Activated naive CD4-positive, alpha-beta T cell (primary cell): ENCODE measurements at places on chromosomes 1 and 21.

DNA sequence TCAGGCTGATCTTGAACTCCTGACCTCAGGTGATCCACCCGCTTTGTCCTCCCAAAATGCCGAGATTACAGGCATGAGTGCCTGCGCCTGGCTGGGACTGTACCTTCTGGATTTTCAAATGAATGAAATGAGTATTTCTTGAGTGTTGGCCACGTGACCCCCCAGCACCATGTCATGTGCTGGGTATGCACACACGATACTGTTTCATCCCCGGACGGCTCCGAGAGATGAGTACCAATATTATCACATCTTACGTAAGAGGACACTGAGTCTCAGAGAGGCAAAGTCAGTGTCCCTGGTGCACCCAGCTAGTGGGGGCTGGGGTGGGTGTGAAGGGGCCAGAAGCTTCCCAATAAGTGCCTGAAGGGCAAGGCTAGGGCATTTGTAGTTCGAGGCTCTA lies 780 bp upstream of the CROCC start:
- no peak for DNase-seq

GRCh38 chr1:154435599-154436200 lies 30.6 kb downstream of the IL6R start:
- DNase-seq = no peak

GRCh38 chr1:95085376-95085775 lies 12.6 kb upstream of the ALG14 start:
- no peak for DNase-seq

DNA sequence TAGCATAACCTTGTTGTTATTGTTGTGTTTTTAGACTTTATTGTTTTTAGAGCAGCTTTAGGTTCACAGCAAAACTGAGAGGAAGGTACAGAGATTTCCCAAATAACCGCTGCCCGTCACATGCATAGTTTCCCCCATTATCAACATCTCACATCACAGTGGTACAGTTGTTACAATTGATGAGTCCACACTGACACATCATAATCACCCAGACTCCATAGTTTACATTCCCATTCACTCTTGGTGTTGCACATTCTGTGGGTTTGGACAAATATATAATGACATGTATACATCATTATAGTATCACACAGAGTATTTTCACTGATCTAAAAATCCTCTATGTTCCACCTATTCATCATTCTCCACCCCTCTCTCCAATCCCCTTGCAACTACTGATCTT lies 25.9 kb upstream of the TOR3A start:
- no peak for DNase-seq

GRCh38 chr1:10867914-10868598 lies 71.6 kb upstream of the CASZ1 start:
- DNase-seq = no peak

- no peak for DNase-seq
Measured at GRCh38 chr1:23593556-23594148, 34.4 kb upstream of the ID3 start.

- no peak for DNase-seq
Measured at GRCh38 chr1:211910913-211911485, 80.4 kb upstream of the LPGAT1 start.

- no peak for DNase-seq
Measured at GRCh38 chr1:153190373-153190772, 12.9 kb upstream of the LELP1 start.

DNA sequence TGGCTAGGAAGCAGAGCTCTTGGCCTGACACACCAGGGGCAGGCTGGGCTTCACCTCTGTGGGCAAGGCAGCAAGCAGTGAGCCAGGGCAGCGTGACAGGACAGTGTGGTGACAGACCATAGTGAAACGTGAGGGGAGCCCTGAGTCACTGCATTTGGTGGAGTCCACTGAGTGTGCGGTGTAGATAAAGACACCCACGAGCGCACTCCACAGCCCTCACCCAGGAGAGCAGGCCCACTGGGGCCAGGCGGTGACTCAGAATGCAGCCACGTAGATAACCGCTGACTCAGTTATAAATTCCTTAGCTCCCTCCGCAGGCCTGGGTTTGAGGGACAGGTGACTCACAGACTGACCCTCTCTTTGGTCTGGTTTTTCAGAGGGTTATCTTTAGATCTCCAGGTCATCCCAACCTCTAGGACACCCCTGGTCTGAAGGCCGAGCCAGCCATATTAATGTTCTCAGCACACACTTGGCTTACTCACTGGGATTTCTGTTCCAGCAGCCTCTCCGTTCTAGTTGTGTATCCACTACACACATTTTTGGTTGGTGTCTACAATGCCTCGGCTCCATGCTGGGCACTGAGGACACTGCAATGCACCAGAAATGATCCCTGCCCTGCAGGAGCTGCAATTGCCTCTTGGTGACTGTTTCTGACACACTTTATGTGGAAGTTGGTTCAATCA lies 90.2 kb upstream of the TSPAN2 start:
- DNase-seq = no peak

- no peak for DNase-seq
Measured at GRCh38 chr1:47608296-47608875, 170.5 kb downstream of the FOXD2 start.

DNA sequence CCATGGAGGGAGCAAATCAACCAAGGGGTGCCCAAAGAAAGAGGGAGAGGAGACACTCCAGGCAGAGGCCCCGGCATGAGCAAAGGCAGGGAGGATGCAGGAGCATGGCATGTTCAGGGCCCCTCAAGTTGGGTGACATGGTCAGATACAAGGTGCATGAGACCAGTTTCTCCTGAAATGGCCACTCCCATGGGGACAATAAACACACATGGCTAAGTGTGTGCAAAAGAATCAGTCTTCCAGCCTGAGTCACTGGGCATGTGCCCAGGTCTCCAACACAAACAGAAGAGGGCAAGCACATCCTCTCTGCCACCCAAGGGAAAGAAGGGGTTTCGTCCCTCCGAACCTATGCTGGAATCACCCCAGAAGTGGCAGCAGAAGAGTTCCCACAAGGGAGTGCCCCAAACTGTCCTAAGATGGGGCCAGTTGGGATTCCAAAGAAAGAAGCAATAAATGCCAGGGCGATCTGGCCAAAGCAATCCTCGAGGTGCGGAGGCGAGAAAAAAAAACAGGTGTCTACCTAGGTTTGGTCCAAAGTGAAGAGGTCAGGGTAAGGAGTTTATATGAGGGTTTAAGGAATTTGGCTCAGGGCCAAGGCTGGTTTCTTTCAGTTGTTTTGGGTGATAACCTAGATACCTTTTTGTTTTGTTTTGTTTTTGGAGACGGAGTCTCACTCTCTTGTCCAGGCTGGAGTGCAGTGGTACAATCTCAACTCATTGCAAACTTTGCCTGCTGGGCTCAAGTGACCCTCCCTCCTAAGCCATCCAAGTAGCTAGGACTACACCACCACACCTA lies 13.2 kb downstream of the CASP9 start:
- no peak for DNase-seq
